Effector memory CD4-positive, alpha-beta T cell (primary cell): ENCODE measurements at places on chromosomes 1 and 21.

DNA sequence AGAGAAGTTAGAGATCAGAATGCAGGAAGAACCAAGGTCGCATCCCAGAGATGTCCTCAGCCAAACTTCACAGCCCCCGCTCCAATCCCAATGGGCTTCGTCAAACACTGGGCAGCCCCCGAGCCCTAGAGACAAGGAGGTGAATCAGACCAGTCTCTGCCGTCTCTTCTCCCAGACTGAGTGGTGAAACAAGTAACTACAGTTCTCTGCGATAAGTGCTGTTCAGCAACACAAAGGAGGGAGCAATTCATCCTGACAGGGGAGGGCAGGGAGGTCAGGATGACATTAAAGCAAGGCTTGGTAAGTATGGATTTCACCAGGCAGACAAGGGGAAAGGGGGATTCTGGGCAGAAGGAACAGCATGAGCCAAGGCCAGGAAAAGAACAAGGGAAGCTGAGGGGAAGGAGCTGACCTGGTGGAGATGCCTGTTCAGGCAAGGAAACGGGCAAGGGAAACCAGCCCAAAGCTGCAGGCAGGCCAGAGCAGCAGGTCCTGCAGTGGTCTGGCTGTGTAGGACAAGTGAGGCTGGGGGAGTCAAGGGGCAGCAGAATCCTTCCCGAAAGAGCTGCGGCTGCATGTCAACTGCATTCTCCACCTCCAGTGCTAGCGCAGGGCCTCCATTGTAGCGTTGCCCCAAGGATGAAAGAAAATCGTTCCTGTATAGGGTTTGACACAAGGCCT, 13.6 kb upstream of the ERI3 start:
- no peak for DNase-seq

DNA sequence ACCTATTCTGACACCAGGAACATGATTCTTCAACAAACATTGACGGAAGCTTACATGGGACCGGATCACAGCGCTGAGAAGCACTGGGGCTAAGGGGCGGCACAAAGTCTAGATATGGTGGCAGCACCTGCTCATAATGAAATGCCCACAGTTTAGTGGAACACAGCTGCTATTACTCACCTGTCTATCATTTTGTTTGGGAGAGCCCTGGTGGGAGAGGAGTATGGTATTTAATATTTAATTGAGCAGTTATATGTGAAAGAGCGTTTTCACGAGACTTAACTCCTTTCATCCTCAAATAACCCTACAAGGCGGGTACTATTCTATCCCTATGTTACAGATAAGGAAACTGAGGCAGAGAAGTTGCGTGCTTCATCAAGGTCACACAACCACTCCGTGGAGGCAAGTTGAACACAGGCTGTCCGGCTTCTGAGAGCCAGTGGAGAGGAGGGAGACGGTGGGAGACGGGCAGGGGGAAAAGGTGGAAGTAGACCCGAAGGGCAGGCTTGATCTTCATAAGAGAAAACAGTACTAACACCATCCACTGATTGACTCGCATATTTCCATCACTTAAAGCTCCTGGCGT, 790 bp upstream of the TSNAX start:
- DNase-seq, result no peak

DNA sequence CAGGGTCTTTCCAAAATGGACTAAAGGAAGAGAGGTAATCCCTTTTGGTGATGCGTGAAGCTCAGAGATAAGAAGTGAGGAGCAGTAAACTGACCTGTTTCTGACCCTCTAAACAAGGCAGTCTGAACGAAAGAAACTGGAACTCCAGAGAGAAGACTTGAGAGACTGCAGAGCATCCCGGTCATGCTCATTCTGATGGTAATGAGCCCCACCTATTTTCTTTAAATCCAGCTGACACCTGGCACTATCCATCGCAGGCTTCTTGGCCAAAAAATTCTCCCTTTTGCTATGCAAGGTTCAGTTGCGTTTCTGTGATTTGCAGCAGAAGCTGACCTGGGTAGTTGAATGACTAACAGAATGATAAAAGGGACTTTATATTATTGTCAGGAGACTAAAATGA, 105.9 kb upstream of the KCNK2 start:
- no peak for DNase-seq

GRCh38 chr1:115118086-115118485, 28.8 kb upstream of the TSPAN2 start:
- no peak for DNase-seq

- DNase-seq, result no peak
Observed at GRCh38 chr1:53584777-53585107, 125.5 kb downstream of the DMRTB1 start.

DNA sequence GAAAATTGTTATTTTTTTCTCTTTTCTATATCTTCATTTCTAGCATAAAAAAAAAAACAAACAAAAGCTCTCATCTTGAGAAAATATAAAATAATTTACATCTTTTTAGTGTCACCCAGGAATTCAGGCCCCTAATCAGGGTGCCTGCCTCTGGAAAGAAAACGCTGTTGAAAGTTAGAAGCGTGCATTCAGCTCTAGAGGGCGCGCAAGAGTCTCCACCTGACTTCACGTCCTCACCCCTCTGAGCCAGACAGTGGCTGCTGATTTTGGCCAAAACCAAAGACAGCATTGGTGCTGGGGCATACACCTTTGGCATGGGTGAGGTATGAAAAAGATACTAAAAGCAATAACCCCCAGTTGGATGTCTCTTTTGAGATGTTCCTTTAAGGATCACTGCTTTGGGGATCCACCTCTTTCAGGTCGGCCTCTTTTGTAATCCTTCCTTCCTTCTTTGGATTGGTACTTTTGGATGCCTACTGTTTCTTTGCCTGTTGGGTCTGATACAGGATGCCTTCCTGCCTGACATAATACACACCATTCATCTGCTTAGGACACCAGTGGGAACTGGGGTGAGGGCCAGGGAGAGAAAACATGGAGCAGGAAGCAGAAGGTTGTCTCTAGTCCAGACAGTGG, 77.6 kb upstream of the CHRM3 start:
- DNase-seq, result peak; percentile 1

DNA sequence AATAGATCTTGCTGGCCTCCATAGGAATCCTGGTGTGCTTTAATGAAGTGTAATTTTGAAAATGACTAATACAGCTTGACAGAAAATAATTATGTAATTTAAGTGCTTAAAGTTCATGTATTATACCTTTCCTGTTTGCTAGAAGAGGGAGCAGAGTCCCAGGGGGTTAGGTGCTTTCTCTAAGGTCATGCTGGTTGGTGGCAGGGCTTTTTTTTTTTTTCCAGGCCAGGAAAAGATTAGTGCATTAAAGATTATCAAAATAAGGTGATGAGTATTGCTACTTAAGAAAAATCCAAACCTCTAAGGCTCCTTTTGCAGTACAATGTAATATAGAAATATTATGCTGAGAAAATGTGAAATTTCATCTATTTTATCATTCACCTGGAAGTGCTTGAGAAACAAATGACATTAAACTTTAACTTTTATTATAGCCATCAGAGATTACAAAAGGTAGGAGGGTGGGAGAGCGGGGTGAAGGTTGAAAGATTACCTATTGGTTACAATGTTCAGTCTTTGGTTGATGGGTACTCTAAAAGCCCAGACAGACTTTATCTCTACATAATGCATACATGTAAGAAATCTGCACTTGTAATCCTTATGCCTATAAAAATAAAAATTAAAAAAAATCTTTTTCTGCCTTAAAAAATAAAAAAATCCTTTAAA, 110.8 kb downstream of the RABGAP1L start:
- DNase-seq, result no peak

DNA sequence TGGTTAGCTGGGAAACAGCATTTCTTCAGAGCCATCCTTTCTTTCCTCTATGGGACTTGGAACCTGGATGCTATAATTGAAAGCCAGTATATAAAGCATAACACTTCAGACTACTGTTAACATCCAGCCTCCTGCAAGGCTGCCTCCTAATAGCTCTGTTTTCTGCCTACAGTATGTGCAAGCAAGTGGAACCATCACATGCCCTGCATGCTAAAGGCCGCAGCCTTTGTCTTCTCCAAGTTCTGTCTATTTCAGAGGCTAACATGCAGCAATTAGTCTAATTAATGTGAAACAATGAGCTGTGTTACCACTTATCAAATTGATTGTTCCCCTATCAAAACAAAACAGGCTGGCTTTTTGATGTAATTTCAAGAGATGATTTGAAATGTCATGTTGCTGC, 82.7 kb upstream of the ESRRG start:
- DNase-seq, result no peak

- DNase-seq, result no peak
Observed at GRCh38 chr1:218558271-218558810, 213.2 kb downstream of the TGFB2 start.

GRCh38 chr1:240004086-240004749, 87.5 kb upstream of the FMN2 start:
- DNase-seq, result no peak

DNA sequence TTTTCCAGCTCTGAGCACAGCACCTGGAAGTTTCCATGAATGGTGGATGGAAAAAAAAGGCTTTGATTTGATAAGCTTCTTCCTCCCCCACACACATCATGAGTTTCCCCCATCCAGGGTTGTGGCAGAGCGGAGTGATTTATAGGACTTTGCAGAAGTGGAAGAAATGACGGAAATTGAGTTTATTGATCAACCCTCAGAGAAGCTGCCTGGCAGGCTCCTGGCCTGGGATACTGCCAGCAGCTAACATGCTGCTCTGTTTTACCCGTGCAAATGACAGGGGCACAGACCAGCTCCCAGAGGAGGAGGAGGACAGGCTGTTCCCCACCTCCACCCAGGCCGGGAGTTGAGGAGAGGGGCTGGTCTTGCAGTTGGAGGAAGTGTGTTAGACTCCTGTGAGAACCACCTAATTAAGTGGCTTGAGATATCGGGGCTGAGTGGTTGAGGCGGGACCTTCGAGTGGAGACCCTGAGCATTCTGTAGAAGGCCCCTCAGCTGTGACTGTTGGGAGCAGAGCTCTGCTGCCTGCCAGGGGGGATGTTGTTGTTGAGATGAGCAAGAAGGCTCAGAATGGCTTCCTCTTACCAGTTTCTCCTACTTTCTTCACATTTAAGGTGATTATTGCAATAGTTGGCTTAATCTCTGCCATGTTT, 21.8 kb downstream of the ADORA1 start:
- DNase-seq, result no peak

DNA sequence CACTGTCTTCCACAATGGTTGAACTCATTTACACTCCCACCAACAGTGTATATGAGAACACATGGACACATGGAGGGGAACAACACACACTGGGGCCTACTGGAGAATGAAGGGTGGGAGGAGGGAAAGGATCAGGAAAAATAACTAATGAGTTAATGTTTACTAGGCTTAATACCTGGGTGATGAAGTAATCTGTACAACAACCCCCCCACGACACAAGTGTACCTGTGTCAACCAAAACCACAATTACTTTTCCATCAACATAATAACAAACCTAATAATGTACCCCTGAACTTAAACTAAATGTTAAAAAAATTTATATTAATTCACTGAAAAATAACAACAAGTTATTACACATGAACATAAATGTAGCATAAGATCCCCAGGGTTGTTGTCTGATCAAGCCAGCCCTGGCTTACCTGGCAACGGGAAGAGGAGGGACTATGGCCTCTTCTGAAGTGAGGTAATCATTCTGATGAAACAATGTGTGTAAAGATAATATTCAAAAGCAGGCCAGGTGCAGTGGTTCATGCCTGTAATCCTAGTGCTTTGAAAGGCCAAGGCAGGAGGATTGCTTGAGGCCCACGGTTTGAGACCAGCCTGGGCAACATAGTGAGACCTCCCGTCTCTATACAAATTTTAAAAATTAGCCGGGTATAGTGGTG, 40.8 kb upstream of the HEATR1 start:
- DNase-seq, result no peak

DNA sequence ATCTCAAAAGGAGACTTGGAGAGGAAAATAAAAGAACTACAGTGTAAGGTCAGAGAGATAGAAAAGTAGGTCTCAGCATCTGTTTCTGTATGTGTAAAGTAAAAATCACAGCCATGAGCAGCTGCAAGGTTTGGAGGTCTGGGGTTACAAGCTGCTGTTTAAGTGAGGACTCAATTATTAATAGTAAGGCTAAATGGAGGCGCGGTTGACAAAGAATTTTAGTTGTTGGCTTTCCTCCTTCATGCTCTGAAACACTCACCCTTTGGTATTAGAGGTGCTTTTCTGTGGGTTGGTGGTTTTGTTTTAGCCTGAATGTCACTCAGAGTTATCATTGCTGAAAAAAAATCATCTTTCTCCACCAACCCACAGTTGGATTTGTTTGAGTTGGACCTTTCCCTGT, 59.8 kb upstream of the HAO2 start:
- no peak for DNase-seq

GRCh38 chr1:9490605-9491339, 48.5 kb upstream of the SLC25A33 start:
- DNase-seq, result peak; percentile 65

DNA sequence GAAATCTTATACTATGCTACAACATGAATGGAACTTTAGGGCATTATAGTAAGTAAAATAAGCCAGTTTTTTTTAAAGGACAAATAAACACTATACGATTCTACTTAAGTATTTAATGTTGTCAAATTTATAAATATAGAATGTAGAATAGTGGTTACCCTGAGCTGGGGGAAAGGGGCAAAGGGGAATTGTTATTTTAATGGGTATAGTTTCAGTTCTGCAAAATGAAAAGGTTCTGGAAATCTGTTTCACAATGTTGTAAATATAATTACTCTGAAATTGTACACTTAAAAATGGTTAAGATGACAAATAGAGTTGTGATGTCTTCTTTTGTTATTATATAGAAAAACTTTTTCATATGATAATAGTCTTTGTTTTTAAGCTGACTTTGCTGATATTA, 366.3 kb downstream of the MRPL39 start:
- no peak for DNase-seq

GRCh38 chr1:31689379-31689778, 14.4 kb downstream of the COL16A1 start:
- DNase-seq, result no peak

- DNase-seq, result peak; percentile 32
Observed at GRCh38 chr1:22018583-22019559, 17.4 kb downstream of the CELA3A start.

DNA sequence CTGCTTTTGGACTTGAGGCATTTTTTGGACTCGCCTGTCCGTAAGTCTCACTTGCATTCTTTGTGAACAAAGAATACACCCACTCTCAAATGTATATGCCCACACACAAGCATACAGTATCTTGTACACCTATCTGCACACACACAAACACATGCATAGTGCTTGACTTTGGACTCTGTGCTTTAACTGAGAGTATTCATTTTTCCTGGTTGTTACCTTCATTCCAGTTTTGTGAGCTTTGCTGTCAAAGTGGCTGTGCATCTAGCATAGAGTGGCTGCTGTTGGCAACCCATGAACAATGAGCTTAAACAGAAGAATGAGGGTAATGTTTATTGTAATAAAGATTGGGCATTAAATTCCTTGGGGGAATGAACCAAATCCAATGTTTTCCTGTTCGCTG, 199.0 kb downstream of the PDE4B start:
- DNase-seq, result no peak

GRCh38 chr1:118488787-118489186, 303.8 kb upstream of the SPAG17 start:
- no peak for DNase-seq

GRCh38 chr1:195580988-195581387, 1027.3 kb downstream of the KCNT2 start:
- no peak for DNase-seq

DNA sequence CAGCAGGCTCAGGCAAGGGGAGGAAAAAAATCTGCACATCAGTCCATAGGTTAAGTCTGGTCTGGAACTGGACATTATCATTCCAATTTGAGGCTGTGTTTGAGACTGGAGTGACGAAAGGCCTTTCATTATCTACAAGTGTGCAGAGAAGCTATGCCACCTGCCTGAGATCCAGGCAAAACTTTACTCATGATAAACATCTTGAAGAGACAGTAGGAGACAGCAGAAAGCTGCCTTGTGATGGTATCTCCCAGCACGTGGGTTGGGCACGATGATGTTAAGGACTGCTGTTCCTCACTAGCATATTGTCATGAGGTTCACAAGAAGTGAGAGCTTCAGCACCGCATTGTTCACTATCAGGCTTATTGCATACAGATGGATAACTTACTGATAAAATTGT, 126.4 kb downstream of the PLXNA2 start:
- no peak for DNase-seq
